NCI-H226 (cell line): ENCODE measurements at places on chromosomes 4 and X.

- DNase-seq = no peak
These were observed 230.8 kb upstream of the TET2 start for GRCh38 chr4:104915864-104916263.

DNA sequence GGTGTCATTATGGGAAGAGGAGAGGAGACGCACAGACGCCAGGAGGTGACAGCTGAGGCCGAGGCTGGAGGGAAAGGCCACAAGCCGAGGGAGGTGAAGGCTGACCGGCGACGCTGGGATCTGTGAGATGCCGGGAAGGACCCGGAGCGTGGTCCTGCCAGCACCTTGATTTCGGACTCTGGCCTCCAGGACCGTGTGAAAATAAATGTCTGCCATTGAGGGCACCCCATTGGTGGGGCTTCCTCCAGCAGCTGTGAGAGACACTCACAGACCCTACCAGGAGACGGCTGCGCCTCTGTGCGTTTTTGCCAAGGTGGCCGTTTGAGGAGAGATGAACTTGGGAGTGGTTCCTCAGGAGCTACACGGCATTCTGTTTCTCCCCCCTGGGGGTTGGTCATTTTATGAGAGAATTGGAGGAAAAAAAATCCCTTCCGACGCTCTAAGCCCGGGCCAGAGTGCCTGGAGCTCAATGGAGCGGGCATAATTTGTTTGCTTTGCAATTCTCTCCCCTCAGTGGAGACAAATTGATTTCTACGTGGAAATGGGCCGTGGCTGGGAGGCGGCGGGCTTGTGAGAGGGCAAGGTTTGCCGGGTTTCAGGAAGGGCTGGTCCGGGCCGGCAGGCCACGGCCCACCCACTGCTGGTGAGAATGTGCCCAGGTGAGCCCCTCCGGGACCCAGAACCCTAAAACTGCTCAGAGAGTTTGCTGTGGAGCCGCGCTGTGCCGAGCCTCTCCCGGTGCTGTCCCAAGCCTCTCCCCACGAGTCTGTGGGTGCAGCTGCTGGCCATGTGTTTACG lies 53.9 kb downstream of the CPZ start:
- DNase-seq = no peak

DNA sequence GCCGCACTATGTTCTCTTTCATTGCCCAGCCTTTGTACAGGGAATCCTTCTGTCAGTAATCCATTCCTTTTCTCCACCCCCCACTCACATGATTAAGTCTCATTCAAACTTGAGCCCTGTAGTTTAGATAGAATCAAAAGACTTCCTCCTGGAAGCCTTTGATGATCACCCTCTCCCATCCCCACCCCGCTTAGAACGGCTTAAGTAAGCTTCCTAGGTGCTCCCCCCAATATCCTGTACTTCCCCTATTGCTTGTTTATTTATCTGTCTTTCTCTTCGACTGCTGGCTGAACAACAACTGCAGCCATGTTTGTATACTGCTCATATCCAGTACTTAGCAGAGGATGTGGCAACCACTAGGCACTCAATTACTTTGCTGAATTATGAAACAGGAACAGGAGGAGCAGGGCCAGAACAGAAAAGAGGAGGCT lies 38.5 kb upstream of the GPC3 start:
- no peak for DNase-seq

DNA sequence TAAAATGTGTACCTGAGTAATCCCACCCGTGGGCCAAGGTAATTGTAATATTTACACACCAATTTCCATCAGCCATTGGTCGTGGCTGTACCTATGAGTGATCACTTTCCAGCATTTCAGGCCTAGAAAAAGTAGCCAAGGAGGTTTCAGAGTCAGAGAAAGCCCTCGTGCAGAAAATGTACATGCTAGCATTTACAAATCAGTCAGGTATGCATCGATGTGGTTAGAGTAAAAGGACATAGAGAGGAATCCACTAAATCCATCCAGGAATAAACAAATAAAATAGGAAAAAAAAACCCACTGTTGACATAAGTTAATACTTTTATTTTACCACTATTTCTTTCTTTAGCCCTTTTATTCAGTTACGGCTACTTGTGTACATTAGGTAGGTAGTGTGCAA lies 256.8 kb downstream of the TRIML1 start:
- no peak for DNase-seq

- DNase-seq = no peak
These were observed 53.3 kb downstream of the TEX13A start for GRCh38 chrX:105167233-105167632.

DNA sequence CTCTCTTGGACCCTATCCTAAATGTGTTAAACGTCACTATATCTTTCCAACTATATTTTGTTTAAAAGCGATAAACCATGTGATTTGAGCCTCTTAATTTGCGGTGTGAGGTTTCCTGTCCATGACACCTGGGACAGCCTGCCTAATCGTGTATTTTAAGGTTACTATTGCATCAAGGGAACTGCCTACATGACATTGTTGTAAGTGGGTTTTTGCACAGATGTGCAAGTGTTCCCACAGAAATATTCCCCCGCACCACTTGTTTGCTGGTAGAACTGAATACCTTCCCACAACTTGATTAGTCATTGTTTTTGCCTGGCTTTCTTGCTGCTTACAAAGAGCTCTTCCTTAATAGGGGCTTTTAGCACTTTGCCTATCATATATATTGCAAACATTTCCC lies 5.1 kb upstream of the FAM184B start:
- no peak for DNase-seq
